ENCODE measurements at places on chromosomes 16 and 17.

DNA sequence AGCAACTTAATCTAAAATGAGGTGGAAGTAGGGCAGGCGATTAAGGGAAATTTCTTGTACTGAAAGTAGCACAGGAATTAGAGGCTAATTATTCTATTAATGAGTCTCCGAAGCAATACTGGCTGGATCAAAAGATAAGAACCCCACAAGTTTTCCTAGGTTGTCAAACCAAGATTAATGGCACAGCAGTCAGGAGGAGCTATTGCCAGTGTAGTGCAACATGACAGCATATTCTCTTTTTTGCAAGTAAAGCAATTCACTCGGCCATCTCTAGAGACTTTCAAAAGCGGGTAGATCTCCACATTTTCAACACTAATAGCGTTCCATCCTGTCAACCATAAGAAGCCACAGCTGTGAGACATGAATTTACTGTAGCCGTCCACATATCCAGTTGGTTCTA is 81.2 kb downstream of the CYB561 start:
- no peak for DNase-seq

- peak; percentile 52 for DNase-seq
Observed at GRCh38 chr16:85556456-85557082, 56.6 kb upstream of the GSE1 start.

- DNase-seq, result peak; percentile 77
Observed at GRCh38 chr16:30066761-30067583, 1.4 kb downstream of the ALDOA start.

- no peak for DNase-seq
Observed at GRCh38 chr16:89111263-89111662, 17.6 kb downstream of the ACSF3 start.

DNA sequence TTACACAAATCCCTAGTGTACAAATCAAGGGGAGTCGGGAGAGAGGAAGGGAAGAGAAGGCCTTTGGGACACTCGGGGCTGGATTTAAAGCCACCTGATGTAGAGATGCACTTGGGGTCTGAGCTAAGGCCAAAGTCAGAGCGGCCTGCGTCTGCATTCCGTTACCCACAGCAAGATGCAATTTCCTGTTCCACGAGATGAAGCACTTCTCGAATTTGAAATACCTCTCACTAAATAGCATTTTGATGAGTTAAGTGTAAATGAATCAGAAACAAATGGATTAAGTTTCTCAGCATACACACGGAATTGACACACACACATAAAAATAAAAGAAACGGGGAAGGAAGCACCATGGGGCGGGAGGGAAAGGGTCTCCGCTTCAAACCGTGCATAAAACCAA is 386.0 kb downstream of the SOX9 start:
- DNase-seq, result no peak

GRCh38 chr17:82457929-82458178 is 687 bp upstream of the NARF start:
- peak; percentile 95 for DNase-seq

DNA sequence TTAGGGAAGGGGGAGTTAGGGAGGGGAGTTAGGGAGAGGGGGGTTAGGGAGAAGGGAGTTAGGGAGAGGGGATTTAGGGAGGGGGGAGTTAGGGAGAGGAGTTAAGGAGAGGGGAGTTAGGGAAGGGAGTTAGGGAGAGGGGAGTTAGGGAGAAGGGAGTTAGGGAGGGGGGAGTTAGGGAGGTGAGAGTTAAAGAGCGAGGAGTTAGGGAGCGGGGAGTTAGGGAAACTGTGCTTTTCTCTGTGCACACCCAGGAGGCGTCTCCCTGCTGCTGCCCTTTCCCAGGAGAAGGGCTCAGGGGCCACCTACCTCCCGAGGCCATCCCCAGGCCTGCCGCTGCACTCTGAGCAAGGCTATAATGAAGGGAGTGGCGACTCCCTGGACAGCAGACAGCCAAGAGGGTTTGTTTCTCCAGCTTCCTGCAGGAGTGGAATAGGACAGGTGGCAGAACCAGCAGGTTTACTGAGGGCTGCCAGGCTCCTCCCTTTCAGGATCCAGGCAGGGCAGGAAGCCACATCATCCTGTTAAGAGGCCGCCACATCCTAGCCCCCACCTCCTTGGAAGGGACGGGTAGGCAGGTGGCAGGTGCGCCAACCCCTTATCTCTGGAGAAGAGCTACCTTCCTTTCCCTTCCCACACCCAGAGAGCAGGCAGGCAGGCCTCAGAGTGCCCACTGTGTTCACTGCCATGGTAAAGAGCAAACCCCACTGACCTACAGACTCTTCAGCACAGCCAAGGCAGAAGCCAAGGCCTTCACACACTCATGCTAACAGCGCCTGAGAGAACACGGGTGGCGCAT is 4.3 kb downstream of the CANT1 start:
- no peak for DNase-seq

DNA sequence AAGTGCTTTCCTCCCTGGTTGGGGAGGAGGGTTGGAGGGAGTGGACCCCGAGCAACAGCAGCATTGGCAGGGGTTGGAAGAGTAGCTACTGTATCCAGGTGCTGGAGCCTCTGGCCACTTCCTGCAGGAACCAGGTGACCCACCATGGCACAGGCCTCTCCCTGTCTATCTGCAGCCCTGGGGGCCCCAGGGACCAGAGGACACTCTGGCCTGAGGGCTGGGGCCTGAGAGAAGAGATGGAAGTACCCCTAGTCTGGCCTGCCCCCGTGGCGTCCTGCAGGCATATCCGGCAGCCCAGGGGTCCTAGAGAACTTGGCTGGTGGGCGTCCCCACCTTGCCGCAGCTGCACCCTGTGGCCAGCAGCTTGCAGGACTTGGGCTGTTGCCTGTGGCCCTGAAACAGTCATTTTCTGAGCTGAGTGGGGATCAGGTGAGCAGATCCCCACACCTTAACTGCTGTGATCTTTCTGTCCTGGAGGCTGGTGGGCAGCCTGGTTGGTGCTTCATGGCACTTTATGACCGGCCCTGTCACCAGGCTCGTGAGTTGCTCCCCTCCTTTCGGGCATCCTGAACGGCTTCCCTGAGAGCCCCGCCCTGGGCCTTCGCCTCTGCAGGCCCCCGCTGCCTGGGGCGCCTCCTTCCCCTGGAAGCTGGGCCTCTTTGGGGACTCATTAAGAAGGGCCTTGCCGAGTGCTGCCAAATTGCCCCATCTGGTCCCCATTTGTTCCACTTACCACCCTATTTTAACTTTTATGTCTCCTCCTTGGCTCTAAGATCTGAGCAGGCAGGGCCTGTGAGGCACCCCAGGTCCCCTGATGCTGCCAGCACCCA is 298.6 kb downstream of the SEC14L1 start:
- no peak for DNase-seq

GRCh38 chr17:57264776-57265175 is 8.5 kb downstream of the MSI2 start:
- no peak for DNase-seq

GRCh38 chr16:68590201-68590994 is 51.3 kb downstream of the ZFP90 start:
- peak; percentile 35 for DNase-seq

- DNase-seq, result no peak
Observed at GRCh38 chr16:89727406-89728120, 6.2 kb downstream of the ZNF276 start.

DNA sequence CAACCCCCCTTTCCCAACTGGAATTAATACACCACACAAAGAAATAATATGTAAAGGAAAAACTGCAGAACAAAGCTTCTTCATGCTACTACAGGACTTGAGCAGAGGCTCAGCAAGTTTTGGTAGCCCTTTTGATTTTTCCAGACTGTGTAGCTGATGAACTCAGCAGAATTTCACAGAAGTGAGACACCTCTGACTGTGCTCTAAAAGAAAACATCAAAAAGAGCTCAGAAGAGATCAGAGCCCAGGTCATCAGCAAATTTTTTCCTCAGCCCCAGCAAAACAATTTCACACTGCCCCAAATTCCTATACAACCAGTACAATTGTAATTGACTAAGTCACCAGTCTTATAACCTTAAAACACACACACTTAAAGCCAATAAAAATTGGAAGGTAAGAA is 38.0 kb downstream of the TTC19 start:
- DNase-seq, result no peak

DNA sequence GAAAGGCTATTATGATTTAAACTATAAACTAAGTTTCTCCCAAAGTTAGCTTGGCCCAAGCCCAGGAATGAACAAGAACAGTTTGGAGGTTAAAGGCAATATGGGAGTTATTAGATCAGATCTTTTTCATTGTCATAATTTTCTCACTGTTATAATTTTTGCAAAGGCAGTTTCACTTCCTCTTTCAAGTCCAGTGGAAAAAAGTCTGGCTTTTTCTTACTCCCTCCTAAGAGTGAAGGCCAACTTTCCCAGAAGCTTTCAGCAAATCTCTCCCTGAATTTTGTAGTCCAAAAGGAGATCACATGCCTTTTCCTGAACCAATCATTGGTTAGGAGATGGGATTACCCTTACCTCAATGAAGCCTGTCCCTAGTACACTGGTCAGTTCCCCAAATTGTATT is 9.1 kb upstream of the BLMH start:
- peak; percentile 17 for DNase-seq

DNA sequence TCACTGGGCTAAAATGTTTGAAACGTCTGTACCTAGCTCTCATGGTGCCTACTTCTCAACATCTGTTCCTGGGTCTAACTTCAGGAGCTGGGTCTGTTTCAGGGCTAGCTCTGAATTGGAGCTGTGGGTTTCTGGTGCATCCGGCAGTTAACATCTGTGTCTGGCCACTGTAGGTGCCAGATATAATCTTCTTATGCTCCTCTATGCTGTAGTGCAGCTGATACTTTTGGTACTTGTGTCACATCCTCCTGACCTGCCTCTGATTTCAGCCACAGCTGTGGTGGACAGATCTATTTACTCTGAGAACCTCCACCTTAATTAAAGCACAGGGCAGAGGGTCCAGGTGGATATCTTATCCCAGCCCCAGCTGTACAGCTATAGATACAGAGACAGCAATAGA is 496.5 kb upstream of the CDH11 start:
- no peak for DNase-seq

- no peak for DNase-seq
Observed at GRCh38 chr17:1890758-1891450, 61.1 kb downstream of the RPA1 start.

DNA sequence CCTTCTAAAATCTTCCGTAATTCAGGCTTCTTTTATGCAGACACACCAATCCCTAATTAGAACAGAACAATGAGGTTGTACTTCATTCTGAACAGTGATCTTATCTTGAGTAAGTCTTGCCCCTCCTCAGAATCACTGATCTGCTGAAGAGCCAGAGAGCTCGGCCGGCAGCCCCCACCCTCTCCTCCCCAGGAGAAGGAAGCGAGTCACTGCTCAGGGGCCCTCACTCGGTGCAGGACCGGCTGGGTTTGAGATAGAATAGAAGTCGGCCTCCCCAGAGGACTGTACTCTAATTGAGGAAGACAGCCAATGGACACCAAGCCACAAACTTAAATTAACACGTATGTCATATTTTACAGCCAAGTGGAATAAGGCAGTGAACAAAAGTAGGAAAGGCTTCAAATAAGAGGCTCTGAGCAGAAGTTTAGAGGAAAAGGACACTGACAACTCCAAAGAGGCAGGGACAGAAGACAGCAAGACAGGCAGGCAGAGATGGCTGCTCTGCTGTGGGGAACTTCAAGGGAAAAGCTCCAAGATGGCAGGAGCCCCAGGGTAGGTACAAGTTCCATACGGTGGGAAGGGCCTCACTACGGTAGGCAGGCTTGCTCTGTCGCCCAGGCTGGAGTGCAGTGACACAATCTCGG is 18.6 kb downstream of the CREBBP start:
- peak; percentile 41 for DNase-seq

DNA sequence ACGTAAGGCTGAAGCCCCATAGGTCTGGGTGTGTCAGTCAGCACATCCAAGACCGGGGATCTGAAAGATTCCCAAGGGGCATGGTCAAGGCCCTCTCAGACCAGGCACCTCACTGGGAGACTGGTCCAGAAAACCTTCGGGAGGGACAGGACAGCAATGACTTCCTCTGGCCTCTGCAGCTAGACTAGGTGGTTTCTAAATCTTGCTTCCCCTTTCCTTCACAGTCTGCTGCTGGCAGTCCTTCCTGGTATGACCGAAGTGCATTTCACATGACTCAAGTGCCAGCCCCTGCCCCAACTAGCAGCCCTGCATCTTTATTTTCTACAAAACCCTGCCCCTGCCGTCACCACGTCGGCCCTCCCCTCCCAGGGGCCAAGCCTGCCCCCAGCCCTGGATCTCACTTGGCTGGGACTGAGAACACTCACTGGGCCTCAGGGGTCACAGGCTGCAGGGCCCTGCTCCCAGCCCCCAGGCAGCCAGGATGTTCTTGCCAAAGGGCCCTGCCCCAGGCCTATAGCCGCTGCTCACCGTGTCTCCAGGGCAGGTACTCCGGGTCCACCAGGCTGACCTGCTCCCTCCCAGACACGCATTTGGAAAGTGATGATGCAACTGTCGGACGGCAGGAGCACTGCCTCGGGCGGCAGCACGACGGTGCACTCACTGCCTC is 18.3 kb downstream of the POLR3K start:
- peak; percentile 84 for DNase-seq

- no peak for DNase-seq
Observed at GRCh38 chr16:81836279-81837054, 57.4 kb downstream of the PLCG2 start.

DNA sequence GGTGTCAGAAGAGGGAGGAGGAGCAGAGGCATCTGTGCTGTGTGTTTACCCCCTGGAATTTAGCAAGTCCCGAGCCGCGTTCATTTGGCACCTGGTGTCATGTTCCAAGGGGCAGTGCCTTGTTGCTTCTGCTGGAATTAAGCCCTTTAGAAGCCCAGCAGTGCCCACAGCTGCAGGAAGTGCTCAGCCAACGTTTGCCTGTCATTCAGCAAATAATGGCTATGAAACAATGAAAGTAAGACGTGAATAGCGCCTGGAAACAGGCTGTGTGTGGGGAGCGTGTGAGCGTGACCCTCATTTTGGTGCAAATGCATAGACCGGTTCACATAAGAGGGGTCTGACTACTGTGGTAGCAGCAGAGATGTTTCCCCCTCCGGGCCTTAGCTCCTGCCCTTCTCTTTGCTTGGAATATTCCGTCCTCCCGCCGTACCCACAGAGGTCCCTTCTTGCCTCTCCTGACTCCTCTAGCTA is 5.8 kb upstream of the ATP2C2 start:
- no peak for DNase-seq

- no peak for DNase-seq
Observed at GRCh38 chr17:49830605-49831004, 17.3 kb downstream of the TAC4 start.

DNA sequence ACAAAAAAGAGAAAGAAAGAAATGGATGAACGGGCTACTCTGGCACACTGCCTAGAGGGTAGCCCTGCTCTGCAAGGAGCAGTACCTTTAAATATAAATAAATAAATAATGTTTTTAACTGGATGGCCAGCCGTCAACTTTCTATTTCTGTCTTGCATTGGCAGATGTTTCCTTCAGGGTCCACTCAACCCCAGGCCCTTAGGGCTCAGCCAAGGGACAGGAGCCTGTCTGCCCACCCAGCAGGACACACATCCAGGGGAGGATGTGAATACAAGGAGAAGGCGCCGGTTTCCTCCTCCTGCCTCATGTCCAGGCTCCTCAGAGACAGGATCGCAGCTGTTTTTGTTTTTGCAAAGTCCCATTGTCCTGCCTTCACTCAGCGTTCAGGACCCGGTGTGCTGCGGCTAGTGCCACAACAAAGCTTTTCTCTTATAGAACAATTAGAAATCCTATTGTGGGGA is 22.6 kb downstream of the TTYH2 start:
- no peak for DNase-seq

All from inflammatory macrophage (primary cell).